ENCODE measurements at places on chromosomes 11 and 22.

DNA sequence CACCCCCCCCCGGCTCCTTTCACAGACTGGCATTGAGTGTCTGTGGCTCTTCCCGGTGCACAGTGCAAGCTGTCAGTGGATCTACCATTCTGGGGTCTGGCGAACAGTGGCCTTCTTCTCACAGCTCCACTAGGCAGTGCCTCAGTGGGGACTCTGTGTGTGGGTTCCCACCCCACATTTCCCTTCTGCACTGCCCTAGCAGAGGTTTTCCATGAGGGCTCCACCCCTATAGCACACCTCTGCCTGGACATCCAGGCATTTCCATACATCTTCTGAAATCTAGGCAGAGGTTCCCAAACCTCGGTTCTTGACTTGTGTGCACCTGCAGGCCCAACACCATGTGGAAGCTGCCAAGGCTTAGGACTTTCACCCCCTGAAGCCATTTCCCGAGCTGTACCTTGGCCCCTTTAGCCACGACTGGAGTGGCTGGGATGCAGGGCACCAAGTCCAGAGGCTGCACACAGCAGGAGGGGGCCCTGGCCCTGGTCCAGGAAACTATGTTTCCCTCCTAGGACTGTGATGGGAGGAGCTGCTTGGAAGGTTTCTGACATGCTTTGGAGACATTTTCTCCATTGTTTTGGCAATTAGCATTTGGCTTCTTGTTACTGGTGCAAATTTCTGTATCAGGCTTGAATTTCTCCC, 26.0 kb downstream of the BCL2L13 start:
- no peak for DNase-seq

DNA sequence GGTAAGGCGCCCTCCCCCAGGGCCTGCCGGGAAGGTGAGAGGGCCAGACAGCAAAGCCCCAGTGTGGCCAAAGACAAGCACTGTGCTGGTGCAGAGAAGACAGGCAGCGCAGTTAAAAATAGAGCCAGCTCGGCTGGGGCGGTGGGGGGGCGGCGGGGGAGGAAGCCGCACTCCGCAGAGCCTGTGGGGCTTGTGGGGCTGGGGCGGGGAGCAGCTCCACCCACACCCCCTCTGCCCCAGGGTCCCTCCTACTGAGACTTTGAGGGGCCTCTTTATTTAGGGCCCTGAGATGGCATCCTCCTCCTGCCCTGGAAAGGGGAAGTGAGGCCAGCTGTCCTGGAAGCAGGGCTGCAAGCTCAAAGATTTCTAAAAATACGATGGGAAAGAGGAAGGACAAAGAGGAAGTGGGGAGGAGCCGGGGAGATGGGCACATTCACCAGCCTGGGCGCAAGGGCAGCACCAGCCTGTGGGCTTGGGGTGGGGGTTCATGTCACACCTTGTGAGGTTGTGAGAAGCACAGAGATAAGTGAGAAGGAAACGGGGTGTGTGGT, 2.6 kb downstream of the CYTH4 start:
- no peak for DNase-seq

DNA sequence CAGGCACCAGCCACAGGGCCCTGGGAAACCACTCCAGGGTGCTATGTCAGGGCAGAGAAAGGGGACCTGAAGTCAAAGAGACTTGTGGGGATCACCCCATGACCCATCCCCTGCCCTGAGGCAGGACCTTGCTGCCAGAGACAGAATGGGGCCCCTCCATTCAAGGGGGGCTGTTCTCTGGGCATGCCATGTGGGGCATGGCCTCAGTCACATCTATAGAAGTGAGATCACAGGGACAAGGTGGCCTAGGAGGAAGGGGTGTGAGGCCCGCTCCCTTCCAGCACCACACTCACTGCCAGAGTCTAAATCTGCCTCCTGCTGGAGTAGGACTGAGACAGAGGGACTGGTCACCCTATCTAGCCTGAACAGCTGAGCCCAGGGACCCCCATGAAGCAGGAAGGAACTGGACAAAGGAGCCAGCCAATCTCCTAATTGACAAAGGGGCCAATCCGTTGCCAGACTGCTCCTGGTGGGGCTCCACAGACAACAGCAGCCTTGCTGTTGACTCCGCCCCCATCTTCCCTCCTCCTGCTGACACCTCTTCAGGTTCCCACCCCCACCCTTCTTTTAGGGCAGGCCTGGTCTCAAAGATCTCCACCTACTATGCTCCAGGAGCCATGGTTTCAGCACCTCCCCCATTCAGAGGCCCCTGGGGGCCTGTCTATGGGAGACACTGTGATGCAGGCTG, 26.0 kb downstream of the NEAT1 start:
- DNase-seq, result no peak

DNA sequence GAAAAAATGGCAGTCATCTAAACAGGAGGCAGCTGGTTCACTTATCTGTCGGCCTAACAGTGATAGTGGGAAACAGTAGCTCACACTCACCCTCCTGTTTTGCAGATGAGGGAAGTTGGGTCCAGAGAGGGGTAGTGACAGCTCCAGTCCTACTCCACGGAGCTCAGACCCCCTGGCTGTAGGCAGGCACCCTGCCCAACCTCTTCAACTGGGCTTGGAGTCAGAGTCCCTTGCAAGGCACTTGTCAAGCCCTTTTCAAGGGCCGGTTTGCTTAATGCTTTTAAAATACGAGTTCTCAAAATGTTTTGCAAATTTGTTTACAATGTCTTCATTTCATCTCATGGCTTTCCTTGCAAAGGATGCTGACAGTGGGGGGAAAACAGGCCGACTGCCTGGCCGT, 75.1 kb downstream of the BMAL1 start:
- DNase-seq, result no peak

- no peak for DNase-seq
Measured at GRCh38 chr11:30652801-30653200, 66.6 kb upstream of the MPPED2 start.

DNA sequence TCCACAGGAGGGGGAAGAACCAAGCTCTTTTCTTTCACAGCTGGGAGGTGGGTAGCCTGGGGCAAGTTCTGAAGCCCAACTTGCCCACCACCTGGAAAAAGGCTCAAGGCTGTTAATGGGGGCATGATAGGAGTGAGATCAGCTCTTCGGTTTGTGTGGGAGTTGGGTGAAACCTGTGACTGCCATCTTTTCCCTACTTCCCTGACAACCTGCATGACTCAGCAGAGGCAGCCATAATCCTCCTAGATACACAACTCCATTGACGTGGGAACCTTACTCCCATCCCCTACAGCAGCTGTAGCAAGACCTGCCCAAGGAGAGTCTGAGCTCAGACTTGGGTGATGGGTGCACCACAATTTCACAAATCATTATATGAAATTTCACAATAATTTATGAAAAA, 13.3 kb upstream of the OOSP4B start:
- no peak for DNase-seq

DNA sequence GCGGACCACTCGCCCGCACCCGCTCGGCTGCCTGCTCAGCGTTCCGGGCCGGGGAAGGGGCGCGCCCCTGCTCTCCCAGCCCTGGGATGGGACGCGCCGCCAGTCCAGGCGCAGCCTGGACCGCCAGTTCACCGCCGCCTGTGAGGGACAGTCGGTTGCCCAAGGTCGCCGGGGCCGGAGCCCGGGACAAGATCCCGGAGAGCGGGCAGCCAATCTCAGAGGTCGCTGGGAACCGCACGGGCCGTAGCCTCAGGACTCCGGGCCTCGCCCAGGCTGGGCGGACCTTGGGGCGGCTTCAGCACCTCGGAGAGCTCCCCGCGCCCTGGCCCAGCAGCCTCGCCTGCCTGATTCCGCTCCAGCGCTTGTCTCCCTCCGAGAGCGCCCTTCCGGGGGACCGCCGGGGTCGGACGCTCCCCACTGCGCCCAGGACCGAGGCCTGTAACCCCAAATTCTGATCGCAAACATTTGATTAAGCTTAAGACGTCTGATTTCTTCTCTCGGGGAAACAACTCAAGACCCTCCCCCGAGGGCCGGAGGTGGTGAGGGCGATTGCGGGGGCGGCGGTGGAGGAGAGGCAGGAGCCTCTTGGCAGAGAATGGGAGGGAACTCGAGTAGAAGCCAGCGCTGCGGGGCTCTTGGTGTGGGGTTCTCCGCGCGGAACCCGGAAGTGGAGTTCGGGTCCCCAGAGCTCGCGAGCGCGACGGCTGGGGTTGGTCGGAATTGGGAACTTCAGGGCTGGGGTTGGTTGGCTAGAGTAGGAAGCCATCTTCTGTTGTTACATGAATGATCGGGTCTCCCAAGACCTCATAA, 1.1 kb upstream of the CHRM4 start:
- DNase-seq, result no peak

DNA sequence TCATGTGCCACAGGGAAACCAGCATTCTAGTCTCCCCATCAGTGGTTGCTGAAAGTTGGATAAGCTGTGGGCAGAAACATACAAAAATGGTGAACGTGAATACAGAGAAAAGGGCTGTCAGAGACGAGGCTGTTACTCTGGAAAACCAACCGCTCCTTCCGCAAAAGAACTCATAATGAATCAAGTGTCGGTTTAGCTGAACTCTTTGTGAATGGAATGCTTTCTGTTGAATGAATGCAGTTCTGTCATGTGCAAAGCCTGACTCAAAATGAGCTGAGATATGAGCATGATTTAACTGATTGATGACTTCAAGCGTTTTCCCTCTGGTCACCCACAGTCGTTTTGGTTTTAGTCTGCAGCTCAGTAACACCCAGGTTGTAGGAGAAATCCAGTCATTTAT, 298.3 kb downstream of the ETS1 start:
- DNase-seq, result no peak

DNA sequence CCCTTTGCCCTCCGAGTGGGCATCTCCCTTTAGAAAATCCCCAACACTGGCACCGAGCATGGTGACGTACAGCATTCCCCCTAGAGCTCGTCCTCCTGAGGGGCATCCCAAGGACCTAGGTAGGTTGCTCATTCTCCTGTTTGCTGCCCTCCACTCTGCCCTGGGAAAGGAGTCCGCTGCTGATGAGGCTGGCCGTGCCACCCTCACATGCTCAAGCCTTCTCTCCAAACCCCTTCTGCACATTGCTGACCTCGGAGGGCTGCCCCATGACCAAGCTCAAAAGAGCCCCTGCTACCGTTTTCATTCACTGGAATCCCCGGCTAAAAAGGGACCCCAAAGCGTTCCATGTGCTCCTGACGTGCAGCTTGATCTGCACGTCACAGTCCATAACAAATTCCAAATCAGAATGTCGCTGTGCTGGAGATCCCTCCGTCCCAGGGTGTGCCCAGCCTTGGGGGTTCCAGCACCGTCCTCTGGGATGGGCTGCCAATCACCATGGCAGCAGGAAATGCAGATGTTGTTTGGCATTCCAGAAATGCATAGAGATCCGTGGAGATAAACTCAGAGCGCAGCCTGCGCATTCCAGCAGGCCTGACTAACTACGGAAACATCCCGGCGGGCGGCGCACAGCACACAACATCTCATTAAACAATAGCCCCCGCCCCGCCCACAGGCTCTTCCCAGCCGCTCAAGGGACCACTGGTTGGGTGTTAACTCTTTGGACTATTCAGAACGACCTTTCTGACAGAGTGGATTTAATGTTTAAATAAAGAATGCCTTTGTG, 26.3 kb upstream of the GNB1L start:
- peak; percentile 92 for DNase-seq

DNA sequence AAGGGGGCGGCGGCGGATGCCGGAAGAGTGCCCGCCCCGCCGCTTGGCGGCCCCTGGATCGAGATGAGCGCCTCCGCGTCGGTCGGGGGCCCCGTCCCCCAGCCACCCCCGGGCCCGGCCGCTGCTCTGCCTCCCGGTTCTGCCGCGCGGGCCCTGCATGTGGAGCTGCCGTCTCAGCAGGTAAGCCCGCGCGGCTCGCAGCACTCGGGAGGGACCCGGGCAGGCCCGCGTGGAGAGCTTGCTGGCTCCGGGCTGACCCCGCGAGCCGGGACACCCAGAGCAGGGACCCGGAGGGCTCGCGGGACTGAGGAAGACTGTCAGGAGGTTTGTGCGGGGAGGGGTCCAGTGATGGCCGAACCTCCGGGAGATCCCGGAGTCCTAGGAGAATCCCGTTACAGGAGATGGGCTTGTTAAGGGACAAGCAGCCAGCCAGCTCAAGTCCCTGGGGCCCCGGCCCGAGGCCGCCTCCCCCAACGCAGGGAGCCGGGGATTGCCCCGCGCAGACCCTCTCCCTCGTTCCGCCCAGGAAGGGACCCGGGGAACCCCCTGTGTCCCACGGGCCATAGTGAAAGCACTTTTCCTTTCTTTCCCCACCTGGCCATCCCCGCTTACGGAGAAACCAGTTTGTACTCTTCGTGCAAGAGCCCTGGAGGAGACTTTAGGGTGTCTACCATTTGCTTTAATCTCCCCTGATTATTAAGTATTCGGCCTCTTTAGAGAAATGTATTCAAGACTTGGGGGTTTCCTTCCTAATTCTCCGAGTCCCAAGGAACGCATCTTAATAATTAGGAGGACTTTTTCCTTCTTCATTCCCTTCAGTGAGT, 547 bp downstream of the UVRAG start:
- no peak for DNase-seq

DNA sequence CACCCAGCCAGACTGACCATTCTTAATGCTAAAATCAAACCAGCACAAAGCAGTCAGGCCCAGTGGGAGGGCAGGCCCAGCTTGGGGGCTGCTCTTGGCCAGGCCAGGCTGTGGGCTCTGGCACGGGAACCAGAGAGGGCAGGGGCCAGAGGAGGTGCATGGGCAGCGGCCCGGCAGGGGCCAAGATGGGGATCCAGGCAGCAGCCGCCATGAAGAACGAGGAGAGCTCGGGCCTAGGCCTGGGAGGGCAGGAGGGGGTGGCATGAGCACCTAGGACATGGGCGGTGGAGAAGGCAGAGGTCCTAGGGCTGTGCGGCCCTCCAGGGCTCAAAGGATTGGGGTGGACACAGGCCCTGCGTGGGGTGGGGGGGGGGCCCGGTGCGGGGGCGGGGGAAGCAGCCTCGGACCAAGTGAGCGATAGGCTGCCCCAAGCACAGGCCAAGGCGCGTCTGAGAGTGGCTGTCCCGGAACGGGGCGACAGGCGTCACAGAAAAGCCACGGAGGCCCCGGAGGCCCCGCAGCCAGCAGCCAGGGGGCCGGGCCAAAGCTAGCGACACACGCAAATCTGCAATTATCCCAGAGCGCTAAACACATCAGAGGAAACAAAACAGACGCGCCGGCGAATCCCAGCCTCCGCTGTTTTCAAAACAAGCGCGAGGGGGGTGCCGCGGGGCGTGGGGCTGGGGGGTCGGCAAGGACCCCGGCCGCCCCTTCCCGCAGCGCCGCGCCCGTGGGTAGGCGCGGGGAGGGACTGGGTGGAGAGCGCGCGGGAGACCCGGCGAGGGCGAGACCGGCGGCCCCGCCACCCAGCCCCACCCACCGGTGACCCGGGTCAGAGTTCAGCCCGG, 8.3 kb downstream of the PLXNB2 start:
- no peak for DNase-seq

- no peak for DNase-seq
Measured at GRCh38 chr11:12397931-12398334, 20.6 kb downstream of the PARVA start.

- no peak for DNase-seq
Measured at GRCh38 chr11:122656631-122657101, 1.1 kb downstream of the UBASH3B start.

DNA sequence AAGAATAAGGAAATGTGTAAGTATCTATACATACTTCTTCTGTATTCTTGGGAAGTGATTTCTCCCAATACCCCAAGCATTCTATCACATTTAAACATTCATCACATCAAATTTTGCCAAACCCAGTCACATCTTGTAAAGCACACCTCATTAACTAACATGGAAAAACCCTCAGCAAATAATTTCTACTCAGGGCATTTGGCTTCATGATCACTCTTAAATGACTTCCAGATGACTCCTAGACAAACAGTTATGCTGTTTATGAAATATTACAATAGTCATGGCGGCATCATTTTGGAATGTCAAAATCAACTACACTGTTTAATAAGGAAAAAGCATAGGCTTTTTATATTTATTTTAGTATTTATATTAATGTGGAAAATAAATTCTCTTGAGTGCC, 47.3 kb upstream of the CCDC34 start:
- DNase-seq, result no peak

- no peak for DNase-seq
Measured at GRCh38 chr11:87154246-87154645, 116.5 kb downstream of the TMEM135 start.
